ENCODE measurements at places on chromosomes 7 and 10.

- no peak for DNase-seq
Observed at GRCh38 chr10:116272440-116273283, at the start of gene GFRA1. TSS of gene GFRA1 (minus strand) at chr10:116273206. CDS start at chr10:116272029, 1,177 bp downstream.

DNA sequence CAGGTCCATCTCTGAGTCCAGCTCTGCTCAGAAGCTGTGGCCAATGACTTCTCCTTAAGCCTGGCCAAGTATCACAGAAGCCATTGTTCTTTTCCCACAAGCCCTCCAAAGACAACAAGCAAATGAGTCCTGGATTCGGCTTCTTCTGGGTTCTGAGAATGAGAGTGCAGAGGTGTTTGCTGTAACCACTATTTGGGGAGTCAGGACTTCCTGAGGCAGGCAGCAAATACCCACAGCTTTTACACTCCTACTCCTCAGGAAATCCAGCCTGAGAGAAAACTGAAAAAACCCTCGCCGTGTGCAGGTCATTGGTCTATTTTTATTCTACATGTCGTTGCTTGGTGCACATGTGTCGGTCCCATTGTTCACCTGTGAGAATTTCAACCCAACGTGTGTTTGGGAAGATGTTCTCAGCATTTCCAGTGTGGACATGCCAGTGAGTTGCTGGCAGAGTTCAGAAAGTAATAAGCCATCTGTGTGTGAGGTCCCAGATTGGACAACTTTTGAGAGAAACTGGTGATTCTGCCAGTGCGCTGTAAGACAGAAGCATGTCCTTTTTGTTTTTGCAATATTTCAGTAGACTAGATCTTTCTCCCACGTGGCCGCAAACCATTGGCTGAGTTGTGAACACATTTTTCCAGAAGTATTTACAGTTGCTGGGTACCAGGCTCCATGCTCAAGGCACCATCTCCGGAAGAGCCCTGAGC lies 121.6 kb upstream of the LYZL2 start:
- DNase-seq: no peak

- no peak for DNase-seq
Observed at GRCh38 chr7:55127622-55128081, 108.8 kb downstream of the EGFR start.

- no peak for DNase-seq
Observed at GRCh38 chr7:137538361-137538762, 194.8 kb upstream of the PTN start.

DNA sequence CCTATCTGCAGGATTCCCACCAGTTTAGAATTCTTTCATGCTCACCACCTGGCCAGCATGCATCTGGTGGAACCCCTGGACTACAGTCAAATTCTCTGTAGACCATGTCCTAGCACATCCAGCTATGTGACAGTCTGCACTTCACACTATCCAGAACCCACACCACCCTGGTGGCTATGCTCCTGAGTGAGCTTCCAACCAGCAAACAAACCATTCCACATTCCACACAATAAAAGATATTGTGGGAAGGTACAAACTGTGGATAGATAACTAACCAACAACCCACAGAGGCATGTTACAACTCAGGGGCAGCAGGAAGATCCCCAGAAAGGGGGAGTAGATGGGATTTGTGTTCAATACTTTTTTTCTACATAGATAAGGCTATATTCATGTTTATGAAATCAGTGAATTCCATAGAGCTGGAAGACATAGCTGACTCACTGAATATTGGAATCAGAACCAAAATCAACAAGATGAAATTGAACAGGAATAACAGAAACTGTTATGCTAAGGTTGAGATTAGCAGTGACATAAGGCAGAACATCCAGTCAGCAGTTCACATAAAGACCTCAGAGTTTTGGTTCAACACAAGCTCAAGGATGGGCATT lies 72.5 kb downstream of the LRRC17 start:
- no peak for DNase-seq

GRCh38 chr7:70512144-70512543 lies 619.8 kb upstream of the GALNT17 start:
- DNase-seq: no peak

GRCh38 chr7:128920913-128921582 lies 10.5 kb upstream of the KCP start:
- no peak for DNase-seq

- no peak for DNase-seq
Observed at GRCh38 chr10:30436191-30436611, 2.2 kb downstream of the MAP3K8 start.

DNA sequence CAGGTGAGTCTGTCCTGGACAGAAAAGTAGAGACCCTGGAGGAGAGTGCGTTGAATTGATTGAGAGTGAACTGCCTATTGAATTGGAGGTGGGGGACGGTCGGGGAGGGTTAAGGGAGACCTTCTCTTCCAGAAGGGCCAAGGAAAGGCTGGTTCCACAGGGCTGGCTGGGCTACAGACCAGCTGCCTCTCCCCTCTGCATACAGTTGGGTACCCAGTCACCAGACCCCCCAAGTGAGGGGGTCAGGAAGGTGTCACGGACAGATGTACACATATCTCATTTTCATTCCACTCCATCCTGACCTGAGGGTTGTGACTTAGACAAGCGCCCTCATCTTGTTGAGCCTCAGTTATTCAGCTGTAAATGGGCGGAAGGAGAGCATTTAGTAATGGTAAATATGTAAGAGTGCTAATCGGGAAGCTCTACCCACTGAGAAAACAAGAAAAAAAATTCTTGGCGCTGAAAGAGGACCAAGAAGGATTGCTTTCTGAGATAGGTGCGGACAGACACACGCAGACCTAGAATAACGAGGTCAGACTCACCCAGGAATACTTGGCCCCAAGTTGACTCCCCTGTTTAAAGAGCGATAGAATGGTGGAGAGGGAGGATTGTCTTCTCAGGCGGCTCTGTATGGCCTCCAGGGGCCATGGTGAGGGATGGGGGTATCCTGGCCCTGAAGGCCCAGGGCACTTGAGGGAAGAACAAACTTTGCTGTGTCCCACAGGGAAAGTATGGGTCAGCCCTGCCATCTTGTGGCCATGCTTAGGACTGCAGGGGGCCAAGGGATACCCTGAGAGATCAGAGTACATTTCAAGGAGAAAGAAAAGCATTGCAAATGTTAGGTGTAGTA lies 7.2 kb upstream of the MBL2 start:
- DNase-seq: no peak

DNA sequence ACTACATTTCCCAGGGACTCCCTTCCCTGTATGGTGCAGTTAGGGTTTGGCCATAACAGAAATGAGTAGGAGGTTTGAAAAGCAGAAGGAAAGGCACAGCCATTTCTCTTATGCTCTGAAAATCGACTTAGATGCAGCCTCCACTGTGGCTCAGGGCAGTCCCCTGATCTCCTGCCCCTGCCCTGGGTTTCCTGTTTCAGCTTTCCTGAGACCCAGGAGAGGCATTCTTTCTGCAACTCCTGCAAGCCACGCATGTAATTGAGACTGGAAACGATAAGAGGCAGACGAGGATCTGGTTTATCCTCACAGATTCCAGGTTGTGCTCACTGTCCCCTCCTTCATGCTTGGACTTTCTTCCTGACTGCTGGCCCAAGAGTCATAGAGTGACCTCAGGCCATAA lies 461.2 kb upstream of the VSTM2A start:
- DNase-seq: no peak

GRCh38 chr7:134736381-134736780 lies 43.1 kb upstream of the CALD1 start:
- DNase-seq: no peak

DNA sequence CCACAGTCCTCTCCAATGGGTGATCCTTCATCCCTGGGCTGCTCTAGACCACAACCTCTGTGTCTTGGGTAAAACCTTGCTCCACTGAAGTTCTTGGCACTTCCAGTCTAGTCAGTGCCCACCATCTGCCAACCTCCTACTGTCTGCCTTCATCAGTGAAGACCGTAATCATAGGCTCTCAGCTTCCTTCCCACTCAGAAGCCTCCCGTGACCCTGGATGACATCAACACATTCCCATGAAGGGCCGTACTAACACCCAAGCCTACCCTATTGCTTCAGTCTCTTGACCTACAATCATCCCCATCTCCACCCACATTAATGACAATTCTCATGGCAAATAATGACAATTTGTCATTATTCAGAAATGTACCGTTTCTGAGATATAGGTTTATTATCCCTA lies 27.6 kb upstream of the GARS1 start:
- no peak for DNase-seq

- no peak for DNase-seq
Observed at GRCh38 chr10:123538401-123539320, 127.5 kb upstream of the GPR26 start.
